Hindlimb muscle (tissue), 1 donor: ENCODE measurements at places on chromosomes 16 and 17.

DNA sequence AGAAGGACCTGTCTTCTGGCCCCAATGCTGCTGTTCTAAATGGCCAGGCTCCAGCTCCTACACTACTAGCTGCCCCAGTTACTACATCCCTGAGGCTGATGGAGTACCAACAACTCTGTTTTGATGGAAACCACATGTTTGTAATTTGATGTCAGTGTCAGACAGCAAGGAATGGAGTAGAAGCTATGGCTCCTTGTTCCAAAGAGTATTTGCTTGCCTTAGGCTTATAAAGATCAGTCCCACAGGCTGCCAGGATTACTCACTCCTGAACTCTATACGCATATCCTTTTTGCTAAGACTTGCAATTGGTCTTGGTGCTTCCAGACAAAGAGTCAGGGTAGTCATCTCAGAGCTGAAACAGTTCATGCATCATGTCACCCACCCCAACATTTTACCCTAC is 139.6 kb downstream of the HS3ST3A1 start:
- no peak for DNase-seq

DNA sequence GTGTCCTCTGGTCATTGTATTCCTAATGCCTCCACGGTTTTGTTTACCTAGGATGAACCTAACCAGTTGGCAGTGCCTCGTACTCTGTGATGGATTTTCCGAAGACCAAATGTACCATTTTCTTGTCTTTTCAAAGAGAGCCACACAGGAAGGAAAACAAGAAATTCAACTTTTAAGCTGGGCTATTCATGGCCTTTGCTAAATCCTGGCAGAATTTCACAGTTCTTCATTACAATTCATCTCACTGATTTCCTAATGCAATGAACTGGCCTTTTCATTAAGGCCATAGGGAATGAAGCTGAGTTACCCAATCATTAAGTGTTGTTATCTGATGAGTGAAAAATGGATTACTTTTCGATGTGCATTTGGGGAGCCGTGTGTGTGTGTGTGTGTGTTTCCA is 7.9 kb upstream of the KCNJ16 start:
- DNase-seq, result no peak

GRCh38 chr17:45111850-45112249 is 20.5 kb downstream of the PLCD3 start:
- DNase-seq, result no peak

DNA sequence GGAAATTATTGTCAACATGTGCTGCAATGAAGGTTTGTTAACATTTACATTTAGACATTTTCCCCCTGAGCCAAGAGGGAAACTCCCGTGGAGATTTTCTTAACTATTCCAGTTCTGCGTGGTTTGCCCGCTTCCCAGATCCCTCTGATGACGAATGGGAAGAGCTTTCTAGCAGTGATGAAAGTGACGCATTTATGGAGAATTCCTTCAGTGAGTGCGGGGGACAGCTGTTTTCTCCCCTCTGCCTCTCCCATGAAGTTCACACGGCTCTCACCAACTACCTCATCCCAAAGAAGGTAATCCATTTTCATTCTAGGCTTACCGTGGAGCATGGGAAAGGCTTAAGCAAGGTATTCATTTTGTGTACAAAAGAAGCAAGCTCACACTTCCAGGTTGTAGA is 18.2 kb downstream of the HEATR3 start:
- no peak for DNase-seq

DNA sequence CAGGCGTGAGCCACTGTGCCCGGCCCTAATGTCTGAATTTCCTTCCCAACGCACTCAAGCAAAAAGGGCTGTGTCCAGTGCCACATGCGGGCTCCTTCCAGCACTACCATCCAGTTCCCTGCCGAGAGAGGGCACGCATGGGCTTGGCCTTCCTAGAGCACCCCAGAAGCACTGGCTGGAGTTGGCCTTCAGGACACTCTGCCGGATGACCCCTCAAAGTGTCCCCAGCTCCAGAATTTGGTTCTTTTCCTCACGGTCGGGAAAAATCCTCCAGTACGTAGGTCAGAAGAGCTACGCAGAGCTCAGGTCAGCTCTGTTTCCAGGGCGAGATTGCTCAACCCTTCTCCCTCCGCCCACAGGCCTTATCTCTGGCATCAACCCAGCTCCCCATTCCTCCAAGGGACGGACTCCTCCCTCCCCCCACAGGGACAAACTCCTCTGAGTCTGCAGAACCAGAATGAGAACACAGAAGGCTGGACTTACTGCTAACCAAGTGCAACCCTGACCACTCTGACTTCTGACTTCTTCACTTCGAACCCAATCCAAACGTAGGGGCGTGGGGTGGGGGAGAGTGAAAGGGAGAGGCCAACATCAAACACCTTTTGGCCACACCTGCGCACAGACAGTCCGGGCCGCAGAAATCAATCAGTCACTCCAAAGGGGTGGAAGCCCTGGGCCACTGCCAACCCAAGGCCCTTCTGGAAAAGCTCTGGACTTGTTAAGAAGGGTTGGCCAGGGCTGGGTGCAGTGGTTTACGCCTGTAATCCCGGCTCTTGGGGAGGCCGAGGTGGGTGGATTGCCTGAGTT is 3.6 kb downstream of the CDC42EP4 start:
- DNase-seq, result no peak

- no peak for DNase-seq
Observed at GRCh38 chr17:74877592-74878548, 5.1 kb upstream of the FDXR start.

- no peak for DNase-seq
Observed at GRCh38 chr17:19010729-19011505, 6.4 kb upstream of the FAM83G start.

DNA sequence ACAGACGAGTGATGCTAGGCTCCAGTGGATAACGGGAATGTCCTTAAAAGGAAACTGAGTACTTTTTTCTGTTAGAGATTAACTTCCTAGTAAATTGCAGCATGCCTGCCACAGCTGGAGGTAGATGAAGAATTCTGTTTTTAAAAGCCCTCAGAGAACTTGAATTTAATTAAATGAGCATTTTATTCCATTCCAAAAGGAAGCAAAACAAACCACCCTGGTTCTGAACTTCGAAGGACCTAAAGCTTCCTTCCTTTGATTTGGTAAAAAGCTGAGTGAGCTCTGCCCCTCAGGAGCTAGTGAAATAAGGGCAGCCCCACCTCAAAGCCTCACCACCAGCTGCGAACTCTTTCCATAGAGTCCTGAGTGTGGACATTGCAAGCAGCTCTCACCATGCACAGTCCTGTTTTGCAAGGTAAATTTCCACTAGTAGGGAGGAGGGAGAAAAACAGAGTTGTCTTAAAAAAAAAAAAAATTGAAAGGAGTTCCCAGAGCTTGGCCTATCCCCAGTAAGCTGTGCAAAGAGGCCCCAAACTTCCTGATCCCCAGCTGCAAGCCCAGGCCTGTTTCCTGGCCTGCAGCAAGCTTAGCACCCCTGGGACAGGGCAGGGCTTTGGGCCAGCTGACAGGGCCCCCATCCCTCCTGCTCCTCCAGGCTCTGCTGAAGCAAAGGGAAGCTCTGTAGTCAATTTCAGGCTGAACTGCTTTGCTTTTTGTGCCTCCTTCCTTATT is 11.2 kb downstream of the CHD9NB start:
- peak; percentile 92 for DNase-seq

GRCh38 chr17:82376042-82376730 is 4.6 kb downstream of the UTS2R start:
- DNase-seq, result no peak

DNA sequence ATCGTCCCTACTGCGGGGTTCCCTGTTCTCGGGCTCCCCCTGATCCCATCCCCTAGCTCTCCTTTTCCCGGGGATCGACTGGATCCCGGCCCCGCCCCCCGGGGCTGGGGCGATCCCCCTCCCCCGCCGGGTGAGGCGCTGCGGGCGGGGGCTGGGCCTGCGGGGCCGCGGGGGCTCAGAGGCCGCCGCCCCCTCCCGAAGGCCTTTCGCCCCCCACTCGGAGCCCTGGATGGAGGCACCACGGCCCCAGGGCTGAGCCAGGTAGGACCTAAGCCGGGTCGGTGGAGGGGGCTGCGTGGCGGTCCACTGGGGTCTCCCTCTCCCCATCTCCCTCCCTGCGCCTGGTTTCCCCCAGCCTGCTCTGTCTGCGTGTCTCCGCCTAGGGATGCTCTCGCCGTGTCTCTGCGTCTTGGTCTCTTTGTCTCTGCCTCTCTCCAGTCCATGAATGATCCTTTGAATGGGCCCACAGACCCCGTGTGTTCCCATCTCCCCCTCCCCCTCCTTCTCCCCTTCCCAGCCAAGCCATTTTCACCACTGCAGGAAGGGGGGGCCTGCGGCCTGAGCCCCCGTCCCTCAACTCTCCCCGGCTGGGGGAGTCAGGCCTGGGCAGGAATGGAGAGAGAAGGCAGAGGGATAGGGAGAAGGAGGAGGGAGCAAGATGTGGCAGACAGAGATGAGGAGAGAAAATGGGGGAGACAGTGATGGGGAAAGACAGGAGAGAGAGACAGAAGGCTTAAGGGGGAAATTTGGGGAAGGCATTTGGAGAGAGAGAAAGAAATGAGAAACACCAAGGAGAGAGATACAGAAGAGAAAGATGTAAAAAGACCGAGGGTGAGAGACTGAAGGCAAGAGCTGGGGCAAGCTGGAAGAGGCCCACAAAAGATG is 1.7 kb upstream of the TMEM256 start:
- DNase-seq, result peak; percentile 57

DNA sequence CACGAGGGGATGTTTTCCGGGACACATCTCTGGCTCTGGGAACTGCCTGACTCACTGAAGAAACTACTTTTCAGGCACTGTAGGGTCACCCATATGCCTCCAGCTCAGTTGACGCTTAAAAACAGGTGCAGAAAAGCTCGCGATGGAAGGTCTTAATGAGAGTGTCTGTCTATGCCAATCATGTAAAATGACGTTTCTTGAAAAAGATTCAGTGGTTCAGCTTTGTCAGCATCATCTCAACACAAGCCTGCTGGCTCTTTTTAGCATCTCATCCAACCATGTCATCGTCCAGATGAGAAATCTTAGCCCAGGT is 27.5 kb downstream of the OR1D5 start:
- DNase-seq, result no peak

- no peak for DNase-seq
Observed at GRCh38 chr17:3788200-3788599, 12.8 kb downstream of the ITGAE start.

DNA sequence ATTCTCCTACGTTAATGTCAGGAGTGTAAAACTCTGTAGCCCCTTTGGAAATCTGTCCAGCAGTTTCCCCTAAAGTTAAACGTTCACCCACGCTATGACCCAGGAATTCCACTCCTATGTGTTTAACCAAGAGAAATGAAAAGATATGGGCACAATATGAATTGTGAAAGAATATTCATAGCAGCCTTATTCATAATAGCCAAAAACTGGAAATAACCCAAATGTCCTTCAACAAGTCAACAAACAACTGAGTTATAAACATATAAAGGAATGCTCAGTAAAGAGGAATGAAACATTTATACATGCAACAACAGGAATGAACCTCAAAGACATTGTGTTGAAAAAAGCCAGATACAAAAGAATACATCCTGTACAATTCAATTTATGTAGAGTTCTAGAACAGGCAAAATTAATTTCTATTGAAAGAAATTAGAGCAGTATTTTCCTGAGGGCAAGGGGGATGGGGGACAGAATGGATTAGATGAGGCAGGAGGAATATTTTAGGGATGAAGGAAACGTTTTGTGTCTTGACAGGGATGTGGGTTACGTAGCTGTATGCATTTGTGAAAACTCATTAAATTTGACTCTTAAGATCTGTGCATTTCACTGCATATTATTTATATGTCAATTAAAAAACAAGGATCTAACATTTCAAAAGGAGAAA is 286.7 kb upstream of the CDH5 start:
- no peak for DNase-seq

- no peak for DNase-seq
Observed at GRCh38 chr16:9399573-9399972, 308.1 kb downstream of the HAPSTR1 start.

DNA sequence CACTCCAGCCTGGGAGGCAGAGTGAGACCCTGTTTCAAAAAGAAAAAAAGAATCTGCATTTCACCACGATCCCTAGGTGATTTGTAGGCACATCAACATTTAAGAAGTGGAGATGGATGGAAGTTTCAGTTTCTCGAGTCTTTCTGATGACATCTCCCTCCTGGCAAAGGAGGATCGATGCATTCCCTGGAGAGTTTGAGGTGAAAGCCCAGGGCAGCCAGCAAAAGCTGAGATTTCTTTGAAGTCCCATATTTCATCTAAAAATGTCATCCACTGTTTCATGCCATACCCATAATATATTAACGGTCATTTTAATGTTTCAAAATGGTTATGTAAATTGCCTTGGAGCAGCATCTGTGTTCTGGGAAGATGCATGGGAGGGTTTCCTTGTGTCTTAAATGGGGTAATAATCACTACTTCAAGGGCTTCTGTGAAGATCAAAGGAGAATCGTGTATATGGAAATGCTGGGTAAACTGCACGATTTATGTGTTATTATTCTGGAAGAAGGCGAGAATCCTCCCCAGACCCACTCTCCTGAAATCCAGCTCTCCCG is 63.4 kb downstream of the KATNIP start:
- no peak for DNase-seq

- no peak for DNase-seq
Observed at GRCh38 chr17:30241051-30241450, 5.6 kb upstream of the SLC6A4 start.

GRCh38 chr16:56870276-56870888 is 5.4 kb downstream of the SLC12A3 start:
- no peak for DNase-seq

DNA sequence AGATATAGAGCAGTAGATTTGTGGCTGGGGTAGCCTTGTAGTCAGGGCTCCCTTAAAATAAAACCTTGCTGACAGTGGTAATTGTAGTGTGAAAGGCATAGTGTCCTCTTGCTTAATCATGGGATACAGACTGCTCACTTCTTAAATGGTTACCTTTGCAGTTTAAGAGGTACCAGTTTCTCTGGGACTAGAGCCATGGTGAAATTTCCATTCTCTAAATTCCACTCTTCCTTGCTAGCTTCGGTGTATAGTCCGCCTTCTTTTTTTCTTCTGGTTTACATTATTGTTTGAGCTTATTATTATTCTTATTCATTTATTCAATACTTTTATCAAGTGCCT is 1.6 kb downstream of the CCP110 start:
- DNase-seq, result no peak

GRCh38 chr17:1111599-1112443 is 68.0 kb downstream of the ABR start:
- DNase-seq, result no peak

- no peak for DNase-seq
Observed at GRCh38 chr17:80389011-80389995, 25.7 kb upstream of the ENDOV start.

DNA sequence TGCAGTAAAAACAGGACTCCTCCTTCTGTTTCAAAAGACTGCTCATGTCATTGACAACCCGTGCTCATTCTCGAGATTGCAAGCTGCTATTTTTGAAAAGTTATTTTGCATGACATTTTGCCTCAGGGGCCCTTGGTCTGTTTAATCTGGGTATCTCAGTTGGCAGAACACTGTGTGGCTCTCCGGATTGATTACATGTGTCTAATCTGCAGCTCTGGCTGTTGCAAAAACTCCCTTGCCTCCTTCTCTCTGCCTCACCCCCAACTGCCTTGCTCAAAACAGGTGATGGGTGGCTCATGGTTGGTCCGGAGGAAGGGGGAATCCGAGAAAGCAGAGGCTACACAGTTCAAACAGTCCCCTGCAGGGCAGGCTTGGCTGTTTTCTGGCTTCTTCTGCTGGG is 25.3 kb downstream of the GINS3 start:
- DNase-seq, result no peak
